ENCODE measurements at places on chromosomes 7 and 10.

- peak; percentile 85 for DNase-seq
- peak overlapping the region; percentile 54 for H3K27ac ChIP-seq
- H3K4me1 ChIP-seq: peaks cover 88% of the 10 kb centered on the region
- no peaks in the 10 kb centered on the region for H3K27me3 ChIP-seq
- peak overlapping the region; percentile 13 for H3K4me3 ChIP-seq
- H3K36me3 ChIP-seq: no peaks in the 10 kb centered on the region
Measured at GRCh38 chr10:88892222-88892967, 12.3 kb downstream of the STAMBPL1 start.

DNA sequence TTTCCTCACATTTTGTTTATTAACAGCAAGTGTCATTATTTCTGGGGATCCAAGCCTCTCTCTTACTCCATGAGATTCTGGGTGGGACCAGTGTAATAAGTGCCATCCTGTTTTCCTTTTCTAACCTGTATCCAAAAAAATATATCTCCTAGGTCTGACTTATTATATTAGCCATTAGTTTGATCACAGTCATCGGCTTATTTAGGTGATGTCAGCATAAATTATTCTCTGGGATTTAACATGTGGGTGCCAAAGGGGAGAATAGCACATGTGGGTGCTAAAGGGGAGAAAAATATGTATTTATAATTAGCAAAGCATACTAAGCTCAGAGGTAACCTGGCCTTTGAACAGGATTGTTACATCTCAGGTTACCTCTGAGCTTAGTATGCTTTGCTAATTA lies 293.8 kb upstream of the SEMA3D start:
- H3K4me1 ChIP-seq: peaks cover 28% of the 10 kb centered on the region
- H3K27ac ChIP-seq: 0 out of 2 replicates have a peak overlapping the region, but pooled peaks have one; percentile 31
- no peak for DNase-seq
- no peaks in the 10 kb centered on the region for H3K36me3 ChIP-seq
- no peaks in the 10 kb centered on the region for H3K27me3 ChIP-seq
- no peak overlapping the region for H3K4me3 ChIP-seq

DNA sequence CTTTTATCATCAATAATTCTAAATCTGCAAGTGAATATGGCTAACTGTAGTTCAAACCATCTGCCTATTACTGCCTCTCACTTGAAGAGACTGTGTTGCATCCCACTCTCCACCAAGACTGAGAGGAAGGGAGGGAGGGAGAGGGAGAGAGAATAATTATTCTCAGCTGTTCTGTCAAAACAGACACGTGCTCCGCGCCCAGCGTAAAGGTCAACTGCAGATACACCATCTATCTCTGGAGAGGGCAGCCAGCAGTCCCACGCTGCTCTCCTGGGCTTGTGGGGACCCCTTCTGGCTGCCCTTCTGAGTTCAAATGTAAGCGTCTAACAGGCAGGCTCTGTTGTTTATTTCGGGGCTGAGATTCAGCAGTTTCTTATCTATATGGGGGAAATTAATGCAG lies 625.5 kb upstream of the GALNT17 start:
- no peaks in the 10 kb centered on the region for H3K4me1 ChIP-seq
- no peak for DNase-seq
- H3K27me3 ChIP-seq: no peaks in the 10 kb centered on the region
- H3K36me3 ChIP-seq: no peaks in the 10 kb centered on the region
- H3K4me3 ChIP-seq: no peak overlapping the region
- H3K27ac ChIP-seq: no peak overlapping the region

- no peak overlapping the region for H3K4me3 ChIP-seq
- no peak overlapping the region for H3K27ac ChIP-seq
- H3K27me3 ChIP-seq: no peaks in the 10 kb centered on the region
- DNase-seq: no peak
Measured at GRCh38 chr10:104430360-104430759, 76.7 kb downstream of the CFAP58 start.

- DNase-seq: no peak
- no peaks in the 10 kb centered on the region for H3K36me3 ChIP-seq
- H3K4me1 ChIP-seq: no peaks in the 10 kb centered on the region
- no peak overlapping the region for H3K27ac ChIP-seq
Measured at GRCh38 chr7:69967689-69968450, 369.6 kb downstream of the AUTS2 start.

DNA sequence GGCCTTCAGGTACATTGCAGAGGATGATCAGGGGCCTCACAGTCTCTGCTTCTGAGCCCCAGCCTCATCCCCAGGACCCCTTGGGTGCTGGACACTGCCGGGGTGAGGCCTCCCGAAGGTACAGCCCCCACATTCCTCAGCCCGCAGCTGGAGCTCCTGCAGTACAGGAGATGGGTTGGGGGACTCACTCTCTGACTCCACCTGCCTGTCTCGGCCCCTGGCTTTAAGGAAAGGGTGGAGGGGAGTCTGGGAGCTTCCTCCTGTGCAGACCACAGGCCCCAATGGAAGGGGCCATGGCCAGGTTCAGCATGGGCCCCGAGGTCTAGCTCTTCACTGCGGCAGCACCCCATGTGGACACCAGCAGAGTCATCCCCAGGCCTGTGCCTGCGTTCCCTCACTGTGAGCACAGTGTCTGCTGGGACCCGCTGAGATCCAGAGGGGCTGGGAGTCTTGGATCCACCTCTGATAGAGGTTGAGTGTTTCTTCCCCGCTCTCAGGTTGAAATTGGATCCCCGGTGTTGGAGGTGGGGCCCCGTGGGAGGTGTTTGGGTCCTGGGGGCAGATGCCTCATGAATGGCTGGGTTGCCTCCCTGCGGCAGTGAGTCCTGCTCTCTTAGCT lies 99.9 kb downstream of the PRKAG2 start:
- no peak for DNase-seq
- no peaks in the 10 kb centered on the region for H3K4me1 ChIP-seq
- peaks cover 25% of the 10 kb centered on the region for H3K27me3 ChIP-seq
- H3K4me3 ChIP-seq: no peak overlapping the region
- no peaks in the 10 kb centered on the region for H3K36me3 ChIP-seq

DNA sequence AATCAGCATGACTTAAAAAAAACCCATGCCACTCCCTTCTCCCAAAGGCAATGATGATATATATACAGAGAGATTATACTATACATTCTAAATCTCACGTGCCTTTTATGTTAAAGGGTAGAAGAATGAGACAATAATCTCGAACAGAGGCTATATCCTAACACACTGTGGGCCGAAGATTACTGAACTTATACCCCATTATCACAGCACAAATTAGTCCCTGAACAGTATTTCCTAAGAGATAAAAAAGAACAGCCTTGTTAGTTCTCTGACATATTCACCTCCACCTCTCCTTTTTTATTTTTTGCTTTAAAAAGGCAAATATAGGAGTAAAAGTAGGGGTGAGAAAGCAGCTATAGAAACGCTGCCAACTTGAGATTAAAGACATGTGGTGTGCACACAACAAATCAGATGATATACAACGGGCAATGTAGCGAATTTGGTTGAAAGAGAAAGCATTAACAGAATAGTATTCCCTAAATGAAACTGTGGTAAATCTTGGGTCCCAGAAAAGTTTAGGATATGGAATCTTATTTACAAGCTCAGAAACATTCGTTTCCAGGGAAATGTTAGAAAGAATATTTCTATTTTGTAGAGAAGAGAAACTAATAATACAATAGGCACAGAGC lies 69.5 kb downstream of the JMJD1C start:
- peak overlapping the region; percentile 40 for H3K27ac ChIP-seq
- no peaks in the 10 kb centered on the region for H3K36me3 ChIP-seq
- no peaks in the 10 kb centered on the region for H3K27me3 ChIP-seq
- peak overlapping the region; percentile 73 for H3K4me3 ChIP-seq

DNA sequence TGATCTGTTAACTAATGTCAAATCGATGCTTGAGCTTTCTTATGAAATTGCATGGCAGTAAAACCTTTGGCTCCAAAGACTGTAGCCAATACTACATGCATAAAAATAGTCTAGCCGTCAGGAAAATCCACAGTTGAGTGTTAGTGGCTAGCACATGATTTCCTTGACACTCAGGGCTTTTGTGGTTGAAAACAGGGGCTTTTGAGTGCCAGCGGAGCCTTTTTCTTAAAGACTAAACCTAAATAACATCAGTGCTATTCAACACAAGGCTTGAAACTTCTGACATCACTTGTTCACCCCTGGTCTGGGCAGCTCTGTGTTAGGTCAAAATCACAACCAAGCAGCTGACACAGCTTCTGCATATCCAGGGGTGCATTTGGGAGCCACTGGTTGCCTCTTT lies 124.2 kb upstream of the BMPER start:
- no peak for DNase-seq
- H3K27ac ChIP-seq: no peak overlapping the region
- no peaks in the 10 kb centered on the region for H3K27me3 ChIP-seq

DNA sequence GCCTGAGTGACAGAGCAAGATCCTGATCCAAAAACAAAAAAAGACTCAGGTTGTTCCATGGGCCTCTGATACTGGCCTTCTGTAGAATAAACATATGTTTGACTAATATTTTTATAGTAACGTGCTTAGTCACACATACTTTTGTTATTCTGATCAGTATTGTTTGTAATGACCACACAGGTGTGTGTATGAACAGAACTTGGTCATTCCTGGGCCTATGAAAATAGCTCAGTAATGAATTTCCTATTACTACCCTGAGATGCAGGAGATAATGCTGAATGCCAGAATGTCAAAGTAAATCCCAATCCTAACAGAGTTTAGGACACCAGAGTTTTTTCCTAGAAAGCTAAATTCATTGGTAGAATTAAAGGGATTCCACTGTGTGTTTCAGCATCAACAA lies 108.7 kb downstream of the DOCK4 start:
- no peaks in the 10 kb centered on the region for H3K4me1 ChIP-seq
- no peak overlapping the region for H3K4me3 ChIP-seq
- DNase-seq: no peak
- H3K27me3 ChIP-seq: no peaks in the 10 kb centered on the region

DNA sequence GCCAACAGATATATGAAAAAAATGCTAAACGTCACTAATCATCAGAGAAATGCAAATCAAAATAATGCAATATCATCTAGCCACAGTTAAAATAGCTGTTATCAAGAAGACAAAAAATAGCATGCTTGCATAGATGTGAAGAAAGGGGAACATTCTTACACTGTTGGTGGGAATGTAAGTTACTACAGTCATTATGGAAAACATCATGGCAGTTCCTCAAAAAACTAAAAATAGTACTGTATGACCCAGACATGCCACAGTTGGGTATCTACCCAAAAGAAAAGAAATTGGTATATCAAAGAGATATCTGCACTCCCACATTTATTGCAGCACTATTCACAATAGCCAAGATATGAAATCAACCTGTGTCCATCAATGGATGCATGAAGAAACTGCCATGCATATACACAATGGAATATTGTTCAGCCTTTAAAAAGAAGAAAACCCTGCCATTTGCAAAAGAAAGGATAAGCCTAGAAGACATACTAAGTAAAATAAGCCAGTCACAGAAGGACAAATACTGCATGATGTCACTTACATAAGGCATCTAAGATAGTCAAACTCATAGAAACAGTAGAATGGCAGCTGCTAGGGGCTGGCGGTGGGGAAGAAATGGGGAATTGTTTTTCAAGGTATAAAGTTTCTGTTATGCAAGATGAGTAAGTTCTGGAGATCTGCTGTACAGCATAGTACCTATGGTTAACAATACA lies 107.0 kb downstream of the PTPN20 start:
- no peaks in the 10 kb centered on the region for H3K36me3 ChIP-seq
- no peak overlapping the region for H3K4me3 ChIP-seq
- no peaks in the 10 kb centered on the region for H3K27me3 ChIP-seq
- no peak overlapping the region for H3K27ac ChIP-seq
- DNase-seq: no peak
- H3K4me1 ChIP-seq: peaks cover 29% of the 10 kb centered on the region

- DNase-seq: no peak
- H3K27me3 ChIP-seq: no peaks in the 10 kb centered on the region
- no peak overlapping the region for H3K4me3 ChIP-seq
- peaks cover 15% of the 10 kb centered on the region for H3K4me1 ChIP-seq
- no peaks in the 10 kb centered on the region for H3K36me3 ChIP-seq
Measured at GRCh38 chr10:51808187-51808586, 108.8 kb upstream of the CSTF2T start.

DNA sequence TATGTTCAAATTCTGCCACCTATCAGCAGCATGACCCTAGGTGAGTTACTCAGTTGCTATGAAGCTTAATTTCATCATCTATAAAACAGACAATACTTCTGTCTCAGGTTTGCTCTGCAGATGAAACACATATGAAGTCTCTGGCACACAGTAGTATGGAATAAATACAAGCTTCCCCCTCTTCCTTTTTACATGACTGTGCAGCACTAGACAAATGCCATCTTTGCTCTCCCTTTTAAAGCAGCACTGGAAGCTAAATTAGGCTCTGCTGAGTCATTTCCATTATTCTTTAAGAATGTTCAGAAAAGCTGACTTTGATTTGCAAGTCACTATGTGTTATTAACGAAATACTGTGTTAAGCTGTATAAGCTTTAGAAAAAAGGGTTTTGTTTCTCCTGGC lies 40.7 kb upstream of the ANAPC16 start:
- peak; percentile 77 for DNase-seq
- no peaks in the 10 kb centered on the region for H3K27me3 ChIP-seq
- peak overlapping the region; percentile 57 for H3K27ac ChIP-seq
- H3K4me3 ChIP-seq: no peak overlapping the region

Measured in GM23248 (cell line).